ENCODE measurements at places on chromosomes 2 and 18. TPM values are rescaled to one million over a fixed set of nuclear protein-coding genes. Genes with fewer than 3 reads are reported as not detected.

- H3K27ac ChIP-seq = no peak overlapping the region
- no peak for DNase-seq
- no peaks in the 10 kb centered on the region for H3K36me3 ChIP-seq
- no peaks in the 10 kb centered on the region for H3K4me1 ChIP-seq
- H3K4me3 ChIP-seq = no peak overlapping the region
- H3K27me3 ChIP-seq = peaks cover 35% of the 10 kb centered on the region
Measured at GRCh38 chr2:88492002-88492401, 39.5 kb upstream of the FOXI3 start.

GRCh38 chr2:72235497-72236415 is 88.1 kb upstream of the CYP26B1 start:
- no peaks in the 10 kb centered on the region for H3K27me3 ChIP-seq
- H3K27ac ChIP-seq = no peak overlapping the region
- no peak overlapping the region for H3K4me3 ChIP-seq
- H3K4me1 ChIP-seq = no peaks in the 10 kb centered on the region

DNA sequence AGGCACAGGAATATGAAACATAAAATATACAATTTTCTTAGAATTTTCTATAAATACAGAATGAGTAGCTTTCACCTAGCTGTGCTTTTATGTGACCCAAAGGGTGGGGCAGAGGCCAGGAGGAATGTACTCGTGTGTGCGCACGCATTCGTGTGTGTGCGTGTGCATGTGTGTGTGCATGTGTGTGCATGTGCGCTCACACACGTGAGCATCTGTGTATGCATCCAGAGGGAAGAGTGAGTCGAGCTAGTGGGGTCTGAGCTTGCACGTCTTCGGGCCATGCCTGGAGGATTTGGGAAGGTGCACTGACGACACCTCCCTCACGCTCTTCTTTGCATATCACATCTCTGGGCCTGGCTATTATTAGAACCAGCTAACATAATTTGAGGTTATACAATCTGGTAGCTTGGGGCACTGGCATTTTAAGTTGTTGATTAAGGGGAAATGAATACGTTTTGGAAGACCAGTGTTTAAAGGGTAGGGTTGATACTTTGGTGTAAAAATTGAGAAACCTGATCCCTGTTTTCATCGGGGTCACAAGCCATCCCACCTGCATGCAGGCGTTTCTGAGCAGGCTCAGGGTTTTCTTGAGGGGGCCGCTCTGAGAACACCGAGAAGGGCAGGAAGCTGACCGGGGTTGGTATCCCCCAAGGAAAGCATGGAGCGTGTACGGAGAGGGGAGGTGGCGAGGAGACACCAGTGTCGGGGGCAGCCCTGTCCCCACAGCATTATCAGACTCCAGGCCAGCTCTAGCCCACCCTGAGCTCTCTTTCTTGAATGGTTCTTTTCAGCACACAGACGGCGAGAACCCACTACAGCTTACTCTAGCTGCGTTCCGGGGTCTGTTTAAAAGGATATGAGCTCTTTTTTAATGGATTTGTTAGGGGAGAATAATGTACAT is 85.3 kb downstream of the LRRFIP1 start:
- H3K4me3 ChIP-seq = no peak overlapping the region
- H3K36me3 ChIP-seq = peaks cover 13% of the 10 kb centered on the region
- no peaks in the 10 kb centered on the region for H3K27me3 ChIP-seq
- no peak for DNase-seq
- H3K27ac ChIP-seq = peak overlapping the region; percentile 56

GRCh38 chr2:137928547-137929518 is 35.4 kb upstream of the HNMT start:
- no peaks in the 10 kb centered on the region for H3K27me3 ChIP-seq
- no peak overlapping the region for H3K4me3 ChIP-seq
- H3K4me1 ChIP-seq = no peaks in the 10 kb centered on the region
- DNase-seq = no peak

DNA sequence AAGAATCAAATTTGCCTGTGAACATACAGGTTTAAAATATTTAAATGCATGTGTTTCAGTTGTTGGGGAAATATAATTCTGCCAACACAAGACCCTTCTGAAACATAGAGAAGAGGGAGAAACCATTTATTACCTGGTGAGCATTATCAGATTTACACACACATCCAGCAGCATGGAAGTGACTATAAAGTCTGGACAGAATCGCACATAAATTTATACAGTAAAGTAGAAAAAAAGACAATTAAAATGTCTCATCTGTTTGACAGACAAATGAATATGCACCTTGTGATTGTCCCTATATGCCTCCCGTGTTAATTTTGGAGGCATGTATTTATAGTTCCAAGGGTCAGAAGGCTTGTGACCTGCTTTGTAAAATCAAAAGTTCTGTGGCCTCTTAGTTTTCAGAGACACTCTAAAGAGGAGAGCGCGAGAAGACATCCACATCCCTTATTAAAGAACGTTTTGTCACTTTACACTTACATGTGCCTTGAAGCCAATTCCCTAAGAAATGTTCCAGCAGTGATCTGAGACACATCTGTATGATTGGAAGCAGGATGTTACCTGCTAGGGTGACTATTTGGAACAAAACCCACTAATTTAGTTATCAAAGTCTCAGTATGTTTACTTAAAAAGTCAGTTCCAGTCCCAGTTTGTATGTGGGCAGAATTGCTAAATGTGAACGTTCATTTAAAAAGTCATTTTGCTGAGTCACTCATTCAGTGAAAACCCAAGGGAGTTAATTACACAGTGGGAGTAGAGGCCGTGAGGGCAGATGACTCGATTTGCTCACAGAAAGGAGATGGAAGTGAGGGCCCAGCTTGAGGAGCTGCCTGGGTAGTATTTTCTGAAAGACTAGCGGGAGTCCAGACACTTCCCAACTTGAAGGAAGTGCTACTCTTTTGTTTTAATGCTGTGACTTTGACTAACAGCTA is 527.6 kb upstream of the MEX3C start:
- no peak for DNase-seq
- H3K4me1 ChIP-seq = no peaks in the 10 kb centered on the region
- no peak overlapping the region for H3K27ac ChIP-seq
- no peaks in the 10 kb centered on the region for H3K27me3 ChIP-seq
- H3K36me3 ChIP-seq = no peaks in the 10 kb centered on the region

DNA sequence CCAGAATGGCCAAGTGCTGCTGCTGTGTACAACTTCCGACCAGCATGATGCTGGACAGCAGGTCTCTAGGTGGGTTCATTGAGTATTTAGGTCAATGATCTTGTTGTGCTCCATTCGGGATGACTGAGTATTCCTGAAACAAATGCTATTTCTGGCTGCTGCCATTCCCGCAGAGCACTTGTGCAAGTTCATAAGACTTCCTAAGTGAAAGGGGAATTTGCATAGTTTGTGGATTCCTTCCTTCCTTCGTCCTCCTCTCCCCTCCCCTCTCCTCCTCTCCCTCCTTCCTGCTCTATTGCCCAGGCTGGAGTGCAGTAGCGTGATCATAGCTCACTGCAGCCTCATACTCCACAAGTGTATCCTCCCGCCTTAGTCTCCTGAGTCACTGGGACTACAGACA is 40.4 kb downstream of the LDLRAD4 start:
- no peaks in the 10 kb centered on the region for H3K27me3 ChIP-seq
- no peaks in the 10 kb centered on the region for H3K36me3 ChIP-seq
- no peak overlapping the region for H3K4me3 ChIP-seq
- H3K27ac ChIP-seq = no peak overlapping the region

DNA sequence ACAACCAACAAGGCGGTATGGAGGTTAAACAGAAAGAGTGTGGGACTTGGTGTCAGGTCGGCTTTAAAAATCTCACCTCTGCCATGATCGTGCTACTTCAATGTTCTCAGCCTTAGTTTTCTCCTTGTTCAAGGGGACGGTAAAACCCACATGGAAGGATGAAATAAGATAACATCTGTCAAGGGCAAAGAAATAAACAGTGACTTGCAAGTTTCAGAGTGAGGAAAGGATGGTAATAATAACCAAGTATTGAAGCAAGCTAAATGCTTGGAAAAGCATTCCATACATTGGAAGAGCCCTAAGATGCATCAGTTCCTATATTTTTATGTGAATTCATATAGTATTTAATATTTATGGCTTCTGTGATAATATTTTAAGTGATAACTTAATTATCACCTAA is 29.8 kb upstream of the LMAN1 start:
- H3K27me3 ChIP-seq = peaks cover 11% of the 10 kb centered on the region
- no peak overlapping the region for H3K27ac ChIP-seq
- no peaks in the 10 kb centered on the region for H3K4me1 ChIP-seq

The RGPD3 gene
- 0.25 TPM for total RNA-seq

- H3K4me3 ChIP-seq = no peak overlapping the region
- DNase-seq = no peak
- H3K36me3 ChIP-seq = no peaks in the 10 kb centered on the region
- no peaks in the 10 kb centered on the region for H3K4me1 ChIP-seq
Measured at GRCh38 chr2:128930101-128930500, 611.4 kb upstream of the HS6ST1 start.

- H3K27me3 ChIP-seq = no peaks in the 10 kb centered on the region
- no peaks in the 10 kb centered on the region for H3K36me3 ChIP-seq
- DNase-seq = no peak
- no peak overlapping the region for H3K27ac ChIP-seq
Measured at GRCh38 chr2:120780402-120780801, 44.7 kb downstream of the GLI2 start.

- no peaks in the 10 kb centered on the region for H3K36me3 ChIP-seq
- no peak for DNase-seq
- H3K27me3 ChIP-seq = no peaks in the 10 kb centered on the region
- no peaks in the 10 kb centered on the region for H3K4me1 ChIP-seq
- no peak overlapping the region for H3K27ac ChIP-seq
Measured at GRCh38 chr18:74225193-74225840, 66.4 kb downstream of the CYB5A start.

The NCKAP5 gene
- total RNA-seq = not detected

DNA sequence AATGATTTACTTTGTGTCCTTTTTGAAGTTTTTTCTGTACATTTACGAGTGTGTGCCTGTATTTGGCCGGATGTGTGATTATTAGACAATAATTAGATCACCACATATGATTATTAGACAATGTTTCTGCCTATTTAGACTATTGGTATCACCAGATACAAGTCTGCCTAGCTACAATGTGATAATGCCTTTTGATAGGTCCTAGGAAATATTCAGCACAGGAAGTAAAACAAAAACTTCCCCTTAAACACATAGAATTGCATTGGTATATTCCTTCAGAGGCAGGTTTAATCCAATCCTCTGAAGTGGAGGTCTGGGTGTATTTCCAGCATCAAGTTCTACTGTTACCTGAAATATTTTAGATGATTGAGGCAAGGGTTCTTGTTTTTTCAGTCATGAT is 275.1 kb downstream of the TGIF1 start:
- H3K4me3 ChIP-seq = no peak overlapping the region
- no peaks in the 10 kb centered on the region for H3K4me1 ChIP-seq
- H3K27me3 ChIP-seq = peaks cover 6% of the 10 kb centered on the region
- no peaks in the 10 kb centered on the region for H3K36me3 ChIP-seq
- H3K27ac ChIP-seq = no peak overlapping the region

The KCNG2 gene
- not detected for total RNA-seq

GRCh38 chr2:212842544-212843185 is 304.1 kb upstream of the ERBB4 start:
- H3K4me1 ChIP-seq = no peaks in the 10 kb centered on the region
- no peak overlapping the region for H3K4me3 ChIP-seq
- H3K27me3 ChIP-seq = peaks cover 20% of the 10 kb centered on the region
- H3K36me3 ChIP-seq = no peaks in the 10 kb centered on the region

DNA sequence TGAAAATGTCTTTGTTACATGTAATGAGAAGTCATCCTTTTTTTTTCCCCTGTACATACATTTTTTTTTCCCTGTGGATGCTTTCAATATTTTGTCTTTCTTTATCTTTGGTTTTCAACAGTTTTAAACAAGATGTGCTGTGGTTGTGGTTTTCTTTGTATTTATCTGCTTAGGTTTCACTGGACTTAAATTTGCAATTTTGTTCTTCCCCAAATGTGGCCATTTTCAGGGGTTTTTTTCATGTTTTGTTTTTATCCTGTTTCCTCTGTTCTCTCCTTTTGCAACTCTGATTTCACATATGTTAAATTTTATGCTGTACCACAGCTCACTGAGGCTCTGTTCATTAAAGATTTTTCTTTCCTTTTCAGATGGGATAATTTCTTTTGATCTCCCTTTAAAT is 41.7 kb downstream of the GALNT1 start:
- H3K27me3 ChIP-seq = no peaks in the 10 kb centered on the region
- peak overlapping the region; percentile 78 for H3K4me3 ChIP-seq
- peaks cover 1% of the 10 kb centered on the region for H3K36me3 ChIP-seq
- peaks cover 24% of the 10 kb centered on the region for H3K4me1 ChIP-seq
- DNase-seq = no peak

- H3K36me3 ChIP-seq = no peaks in the 10 kb centered on the region
- H3K4me3 ChIP-seq = no peak overlapping the region
- H3K27ac ChIP-seq = no peak overlapping the region
- H3K27me3 ChIP-seq = peaks cover 9% of the 10 kb centered on the region
- no peak for DNase-seq
- H3K4me1 ChIP-seq = peaks cover 14% of the 10 kb centered on the region
Measured at GRCh38 chr2:235049069-235049468, 97.3 kb downstream of the SH3BP4 start.

DNA sequence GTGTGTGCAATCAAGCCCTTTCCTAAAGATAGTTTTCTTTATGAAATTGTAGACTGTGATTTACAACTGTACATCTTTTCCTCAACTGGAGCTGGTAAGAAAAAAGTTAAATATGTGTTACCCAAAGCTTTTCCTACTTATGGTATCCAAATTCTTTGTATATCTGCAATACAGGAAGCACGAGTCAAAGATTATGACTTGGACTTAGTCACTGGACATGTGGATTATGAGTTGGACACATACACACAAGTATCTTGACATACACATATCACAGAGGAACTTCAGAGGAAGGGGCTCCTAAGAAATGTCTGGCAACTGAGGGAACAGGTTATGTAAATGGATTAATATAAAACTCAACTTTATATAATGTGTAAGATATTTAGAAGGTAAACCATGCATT is 35.2 kb downstream of the PRELID3A start:
- H3K27ac ChIP-seq = no peak overlapping the region
- DNase-seq = no peak
- no peaks in the 10 kb centered on the region for H3K36me3 ChIP-seq
- no peaks in the 10 kb centered on the region for H3K27me3 ChIP-seq

The AKAIN1 gene
- not detected for total RNA-seq

GRCh38 chr2:50863856-50864255 is 168.1 kb downstream of the NRXN1 start:
- H3K4me1 ChIP-seq = no peaks in the 10 kb centered on the region
- H3K4me3 ChIP-seq = no peak overlapping the region
- no peaks in the 10 kb centered on the region for H3K27me3 ChIP-seq
- H3K36me3 ChIP-seq = peaks cover 2% of the 10 kb centered on the region

The SLC35F5 gene
- 29.1 TPM for total RNA-seq

- H3K4me1 ChIP-seq = no peaks in the 10 kb centered on the region
- no peak for DNase-seq
- peaks cover 5% of the 10 kb centered on the region for H3K27me3 ChIP-seq
- no peak overlapping the region for H3K27ac ChIP-seq
Measured at GRCh38 chr2:70926042-70926441, 9.7 kb upstream of the ATP6V1B1 start.

DNA sequence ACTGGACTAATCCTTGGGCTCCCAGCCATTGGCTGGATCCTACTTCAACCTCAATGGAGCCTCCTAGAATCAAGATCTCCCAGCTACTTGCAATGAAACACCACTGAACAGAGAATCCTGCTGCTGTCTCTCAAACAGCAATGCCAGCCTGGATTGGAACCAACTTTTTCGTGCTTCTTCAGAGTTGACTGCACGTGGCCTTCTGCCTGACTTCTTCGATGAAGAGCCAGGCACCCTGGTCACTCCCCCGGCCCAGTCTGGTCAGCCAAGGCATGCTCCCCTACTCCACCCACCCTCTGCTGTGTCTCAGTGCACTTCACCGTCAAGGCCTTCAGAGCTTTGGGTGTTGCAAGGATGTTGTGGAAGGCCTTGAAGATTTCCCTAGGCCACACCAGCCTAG is 148.7 kb downstream of the CLIP4 start:
- DNase-seq = no peak
- H3K27me3 ChIP-seq = peaks cover 24% of the 10 kb centered on the region
- no peaks in the 10 kb centered on the region for H3K36me3 ChIP-seq

All from activated T-cell treated with anti-CD3 and anti-CD28 coated beads, Interleukin-2, amount 50 U/mL, for 72 hours (primary cell).